Fibroblast of skin of scalp (primary cell): ENCODE measurements at places on chromosomes 2 and 18.

DNA sequence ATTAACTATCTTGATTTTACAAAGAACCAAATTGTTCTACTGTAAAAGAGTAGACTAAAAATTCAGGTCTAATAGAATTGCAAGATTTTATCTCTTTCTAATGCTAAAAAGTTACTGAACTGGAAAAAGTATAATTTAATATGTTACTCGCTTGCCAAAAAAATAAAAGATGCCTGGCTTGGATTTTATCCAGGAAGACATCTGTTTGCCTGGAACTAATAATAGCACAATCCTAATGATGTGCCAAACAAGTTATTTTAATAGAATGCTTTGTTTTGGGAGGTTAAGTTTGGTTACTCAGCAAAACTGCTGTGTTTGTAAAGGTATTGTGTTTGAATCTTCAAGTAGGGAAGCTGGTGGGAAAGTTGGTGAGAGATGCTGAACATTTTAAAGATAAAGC is 19.4 kb upstream of the ZSWIM2 start:
- DNase-seq = peak; percentile 16

GRCh38 chr2:237980751-237981150 is 13.9 kb downstream of the UBE2F start:
- DNase-seq = no peak

- no peak for DNase-seq
Measured at GRCh38 chr2:206000776-206001175, 85.2 kb downstream of the INO80D start.

GRCh38 chr2:54274781-54275242 is 18.8 kb upstream of the TSPYL6 start:
- peak; percentile 88 for DNase-seq

DNA sequence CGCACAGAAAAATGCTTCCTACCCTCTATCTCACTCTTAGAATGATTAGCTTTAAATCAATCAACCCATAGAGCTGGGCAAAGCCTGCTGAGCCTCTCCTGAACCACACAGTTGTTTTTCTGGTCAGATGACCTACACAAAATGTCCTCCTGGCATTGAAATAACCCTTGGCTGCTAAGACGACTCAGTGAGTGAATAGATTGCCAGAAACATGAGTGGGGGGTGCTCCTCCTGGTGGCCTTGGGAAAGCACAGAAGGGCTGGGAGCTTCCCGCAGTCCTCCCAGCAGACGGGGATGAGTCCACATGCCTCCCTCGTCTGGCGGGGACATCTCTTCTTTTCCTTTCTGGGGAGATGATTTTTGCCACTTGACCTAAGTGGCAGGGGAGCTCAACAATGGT is 14.9 kb downstream of the MAL start:
- DNase-seq = no peak

GRCh38 chr2:136932700-136933099 is 167.4 kb downstream of the THSD7B start:
- DNase-seq = peak; percentile 19
